ENCODE measurements at places on chromosomes 5 and 9.

GRCh38 chr5:171391996-171392577, 4.4 kb downstream of the NPM1 start:
- no peak for DNase-seq

DNA sequence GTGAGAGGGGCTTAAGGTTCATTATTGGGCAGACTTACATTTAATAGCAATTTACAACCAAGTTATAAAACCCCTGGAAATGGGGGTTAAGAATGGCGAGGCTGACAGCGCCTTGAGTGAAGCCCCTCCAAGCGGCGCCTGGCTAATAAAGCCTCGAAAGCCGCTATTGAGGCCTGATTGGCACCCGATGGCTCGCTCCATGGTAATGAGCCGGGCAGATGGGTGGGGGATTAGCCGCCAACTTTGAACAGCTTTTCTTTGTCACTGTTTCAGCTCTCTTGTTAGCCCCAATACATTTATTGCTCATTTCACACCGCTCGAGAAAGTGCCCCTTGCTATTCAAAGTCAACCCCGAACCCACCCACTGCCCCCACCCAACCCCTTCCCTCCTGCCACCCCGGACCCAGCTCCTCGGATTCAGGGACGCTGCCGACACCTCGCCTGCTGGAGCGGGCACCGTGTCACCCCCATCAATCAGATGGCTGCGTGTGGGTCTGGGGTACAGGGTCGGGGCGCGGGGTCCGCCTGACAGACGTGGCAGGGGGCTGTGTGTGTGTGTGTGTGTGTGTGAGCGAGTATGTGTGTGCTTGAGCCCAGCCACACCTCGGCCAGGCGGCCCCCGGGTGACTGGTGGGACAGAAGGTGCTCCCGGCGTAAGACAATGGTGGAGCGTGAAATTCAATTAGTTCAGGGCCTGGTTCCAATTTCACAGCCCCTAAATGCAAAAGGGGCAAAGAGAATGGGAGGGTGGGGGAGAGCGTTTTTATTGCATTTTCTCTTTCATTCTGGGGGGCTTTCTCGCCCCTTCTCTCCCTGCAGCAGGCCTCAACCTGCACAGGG, 34.2 kb downstream of the ASS1 start:
- DNase-seq, result no peak

GRCh38 chr9:89755821-89756220, 151.0 kb downstream of the GADD45G start:
- DNase-seq, result no peak

DNA sequence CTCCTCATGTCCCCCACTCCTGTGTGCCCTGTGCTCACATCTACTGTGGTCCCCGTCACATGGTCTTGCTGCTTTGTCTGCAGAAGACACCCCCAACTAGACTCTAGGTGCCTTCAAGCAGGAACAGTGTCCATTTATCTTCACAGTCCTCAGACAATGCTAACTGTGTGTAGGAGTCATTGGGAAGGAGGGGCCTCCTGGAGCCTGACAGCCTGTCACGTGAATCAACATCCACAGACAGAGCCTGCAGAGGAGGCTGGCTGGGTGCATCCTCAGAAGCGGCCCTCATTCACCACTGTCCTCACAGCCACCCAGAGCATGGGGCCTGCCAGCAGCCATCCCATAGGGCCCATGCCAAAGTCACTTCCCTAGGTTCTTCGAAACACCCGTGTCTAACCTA, 98.7 kb downstream of the MED10 start:
- no peak for DNase-seq

DNA sequence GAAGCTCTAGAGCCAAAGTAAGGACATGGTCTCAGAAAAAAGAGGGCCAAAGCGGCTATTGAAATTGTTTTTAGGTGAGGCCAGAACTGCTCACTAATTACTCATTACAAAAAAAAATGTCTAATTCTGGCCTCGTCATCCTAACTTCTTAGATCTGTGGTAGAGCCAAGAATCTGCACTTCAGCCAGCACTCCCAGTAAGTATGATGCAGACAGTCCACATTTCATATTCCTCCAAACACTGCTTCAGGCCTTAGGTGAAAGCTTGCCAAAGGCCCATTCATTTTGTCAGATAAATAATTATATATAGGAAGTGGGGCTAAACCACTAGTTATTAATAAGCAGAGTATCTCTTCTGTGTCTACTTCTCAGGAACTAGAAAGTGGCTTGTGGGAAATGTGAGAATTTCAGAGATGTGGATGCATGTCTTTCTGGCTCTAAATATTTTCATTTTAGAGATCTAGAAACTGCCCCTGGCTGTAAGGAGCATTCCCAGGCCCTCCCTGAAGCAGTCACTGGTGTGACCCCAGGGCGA, 554.0 kb downstream of the TLE4 start:
- DNase-seq, result no peak

DNA sequence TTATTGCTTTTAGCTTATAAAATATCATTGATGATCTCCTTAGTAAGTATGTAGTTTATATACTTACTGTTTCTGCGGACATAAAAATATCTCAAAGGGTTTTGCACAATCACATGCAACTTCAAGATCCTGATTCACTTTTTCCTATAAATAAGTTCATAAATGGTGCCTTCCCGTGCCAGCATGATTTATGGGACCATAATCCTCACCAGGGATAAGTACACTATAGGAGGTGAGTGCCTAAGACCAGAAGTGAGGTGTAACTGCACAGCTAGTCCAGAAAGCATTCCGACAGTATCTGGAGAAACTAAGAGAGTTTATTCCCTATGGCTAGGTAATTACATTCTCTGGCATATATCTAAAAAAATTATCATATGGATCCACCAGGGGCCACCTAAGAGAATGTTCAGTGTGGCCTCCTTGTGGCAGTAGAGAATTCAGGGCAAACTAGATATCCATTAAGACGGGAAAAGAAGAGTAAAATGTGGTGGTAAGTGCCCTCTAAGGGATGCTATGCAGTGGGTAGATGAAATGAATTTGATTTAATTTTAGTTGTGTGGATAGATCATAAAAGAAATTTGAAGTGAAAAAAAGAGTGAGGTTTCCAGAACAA, 402.5 kb upstream of the SLC24A2 start:
- no peak for DNase-seq

GRCh38 chr5:141510850-141511601, 22.1 kb downstream of the PCDHGC5 start:
- DNase-seq, result no peak

DNA sequence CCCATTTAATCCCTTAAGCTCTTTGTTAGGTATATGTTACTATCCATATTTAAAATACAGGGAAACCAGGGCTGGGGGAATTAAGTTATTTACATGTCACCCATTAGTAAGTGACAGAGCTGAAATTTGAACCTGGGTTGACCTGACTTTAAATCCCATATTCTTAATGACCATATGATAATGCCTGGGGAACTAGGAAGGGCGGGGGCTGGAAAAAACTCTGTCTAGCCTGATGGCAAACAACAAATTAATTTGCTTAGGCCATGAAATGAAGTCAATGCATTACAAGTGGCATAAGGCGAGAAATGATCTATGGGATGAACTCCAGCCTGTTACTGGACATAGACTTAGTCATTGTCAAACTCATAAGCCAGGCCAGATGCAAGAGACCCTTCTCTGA, 325.7 kb upstream of the WWC1 start:
- DNase-seq, result no peak

DNA sequence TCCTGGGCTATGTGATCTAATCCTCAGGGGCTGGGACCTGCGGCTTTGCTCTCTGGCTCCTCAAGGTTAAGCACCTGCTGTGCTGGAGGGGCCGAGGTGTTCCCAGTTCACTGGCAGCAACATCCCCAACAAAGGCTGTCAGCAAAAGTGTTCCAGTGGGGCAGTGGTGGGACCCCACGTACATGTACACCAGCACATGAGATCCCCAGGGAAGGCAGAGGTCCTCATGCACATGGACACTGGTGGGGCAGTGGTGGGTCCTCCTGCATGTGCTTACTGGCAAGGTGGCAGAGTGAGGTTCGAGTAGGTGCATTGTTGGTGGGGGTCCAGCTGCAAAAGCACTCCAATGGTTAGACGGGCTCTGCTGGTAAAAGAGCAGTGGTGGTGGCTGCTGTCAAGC, 255.6 kb upstream of the MPDZ start:
- DNase-seq, result no peak

DNA sequence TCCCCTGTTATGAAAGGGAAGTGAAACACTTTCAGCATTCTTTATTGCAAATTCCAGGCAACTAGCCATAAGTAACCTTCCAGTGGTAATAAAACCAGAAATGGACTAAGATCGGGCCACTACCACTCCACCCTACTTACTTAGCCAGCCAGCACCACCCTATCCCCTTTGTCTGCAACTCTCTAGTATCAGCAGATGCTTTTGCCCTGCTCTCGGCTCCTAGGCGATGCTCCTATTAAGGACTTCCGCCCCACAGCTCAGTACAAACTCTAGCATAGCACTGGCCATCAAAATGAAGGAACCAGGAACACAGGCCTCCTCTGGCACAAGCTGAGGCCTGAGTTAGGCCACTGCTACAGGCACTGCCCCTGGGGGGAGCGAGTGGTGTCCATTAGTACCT, 81.2 kb downstream of the GLDC start:
- no peak for DNase-seq

DNA sequence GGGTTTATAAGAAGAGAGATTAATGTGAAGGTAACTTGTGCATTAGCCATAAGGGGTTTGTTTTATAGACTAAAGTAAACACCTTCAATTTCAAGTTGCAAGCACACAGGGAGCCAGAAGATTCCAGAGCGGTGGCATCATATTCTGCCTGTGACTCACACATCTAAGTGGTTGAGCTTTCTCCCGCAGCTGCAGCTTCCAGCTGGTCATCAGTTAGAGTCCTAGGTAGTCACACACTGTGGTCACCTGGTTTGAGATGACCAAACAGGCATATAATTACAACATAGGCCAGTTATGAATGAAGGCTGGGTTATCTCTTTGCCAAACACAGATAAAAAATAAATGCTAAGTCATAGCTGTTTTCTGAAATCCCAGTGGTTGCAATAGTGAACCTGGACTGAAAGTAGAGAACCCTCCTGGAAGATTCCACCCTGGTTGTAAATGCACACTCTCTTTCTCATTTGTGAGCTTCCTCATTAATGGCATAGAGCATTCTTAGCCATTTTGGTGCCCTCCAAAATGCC, 171.3 kb downstream of the GDNF start:
- no peak for DNase-seq

DNA sequence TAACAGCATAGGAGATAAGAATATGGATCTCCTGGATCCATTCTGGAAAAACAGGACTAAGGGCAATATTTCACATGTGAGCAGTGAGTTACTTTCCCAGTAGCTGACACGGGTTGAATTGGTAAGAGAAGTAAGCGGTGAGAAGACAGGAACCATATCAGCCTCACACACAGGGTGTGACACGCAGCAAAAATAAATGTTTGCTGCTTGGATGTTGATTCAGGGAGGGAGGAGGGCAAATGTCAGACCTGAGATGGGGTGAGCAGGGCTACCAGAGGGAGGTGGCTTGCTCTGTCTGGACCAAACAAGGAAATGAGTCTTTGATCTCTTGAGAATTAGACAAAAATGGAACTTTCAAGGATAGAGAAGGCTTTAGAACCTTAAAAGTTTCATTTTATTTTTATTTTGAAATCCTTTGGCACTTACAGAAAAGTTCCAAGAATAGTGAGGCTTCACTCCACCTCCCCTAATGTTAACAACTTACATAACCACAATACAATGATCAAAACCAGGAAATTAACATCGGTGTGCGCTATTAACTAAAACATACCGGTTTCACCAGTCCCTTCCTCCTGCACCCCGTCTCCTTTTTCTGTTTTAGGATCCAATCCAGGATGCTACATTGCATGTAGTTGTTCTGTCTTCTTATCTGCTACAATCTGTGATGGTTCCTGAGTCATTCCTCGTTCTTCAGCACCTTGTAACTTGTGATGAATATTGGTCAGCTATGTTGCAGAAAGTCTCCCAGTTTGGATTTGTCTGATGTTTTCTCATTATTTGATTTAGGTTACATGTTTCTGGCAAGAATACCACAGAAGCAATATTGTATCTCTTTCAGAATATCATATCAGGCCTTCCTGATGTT, 20.5 kb upstream of the ARHGEF28 start:
- no peak for DNase-seq

- no peak for DNase-seq
Observed at GRCh38 chr5:107878661-107879060, 207.9 kb upstream of the EFNA5 start.

DNA sequence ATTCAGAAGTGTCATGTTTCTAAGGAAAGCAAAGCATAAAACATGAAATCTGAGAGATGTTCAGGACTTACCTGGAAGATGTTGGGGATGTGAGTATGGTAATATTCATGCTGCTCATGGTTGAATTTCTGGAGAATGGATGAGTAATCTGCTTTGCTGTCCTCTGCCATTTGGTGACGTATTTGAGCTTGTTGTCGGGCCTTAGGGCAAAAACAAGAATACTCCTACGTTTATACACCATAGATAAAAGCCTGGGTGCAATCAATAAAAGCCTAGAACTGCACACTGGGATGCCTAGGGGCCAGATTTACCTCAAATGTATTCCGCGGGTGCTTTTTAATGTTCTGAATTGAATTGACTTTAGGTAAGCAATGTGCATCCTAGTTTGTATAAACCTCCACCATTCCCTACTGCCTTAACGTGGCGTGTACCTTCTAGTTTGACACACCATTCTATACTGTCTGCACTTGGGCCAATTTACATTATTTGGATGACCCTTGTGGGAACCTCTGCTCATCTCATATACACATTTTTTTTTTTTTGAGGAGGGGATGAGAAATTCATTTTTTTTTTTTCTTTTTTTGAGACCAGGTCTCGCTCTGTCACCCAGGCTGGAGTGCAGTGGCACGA, 94.4 kb downstream of the USP20 start:
- DNase-seq, result no peak

GRCh38 chr5:108380531-108381349, 1.2 kb downstream of the FBXL17 start:
- DNase-seq, result peak; percentile 81

DNA sequence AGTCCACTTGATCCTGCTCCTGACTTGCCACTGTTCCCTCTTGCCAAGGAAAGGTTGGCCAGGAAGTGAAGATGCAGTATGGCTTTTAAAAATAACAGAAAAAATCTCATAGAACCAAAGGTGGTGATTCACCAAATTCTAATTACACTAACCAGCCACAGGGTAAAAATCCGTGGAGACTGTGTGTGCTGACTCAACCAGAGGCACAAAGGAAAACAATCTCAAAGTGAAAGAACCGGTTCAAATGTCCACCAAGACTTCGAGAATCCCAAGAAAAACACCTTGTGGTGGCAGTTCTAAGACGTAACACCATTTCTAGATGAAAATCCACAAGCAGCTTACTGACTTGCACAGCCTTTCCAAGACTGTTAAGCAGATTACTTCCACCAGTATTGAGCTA, 279.1 kb downstream of the TLE1 start:
- DNase-seq, result no peak

- no peak for DNase-seq
Observed at GRCh38 chr5:156846914-156847313, 3.2 kb upstream of the PPP1R2B start.

DNA sequence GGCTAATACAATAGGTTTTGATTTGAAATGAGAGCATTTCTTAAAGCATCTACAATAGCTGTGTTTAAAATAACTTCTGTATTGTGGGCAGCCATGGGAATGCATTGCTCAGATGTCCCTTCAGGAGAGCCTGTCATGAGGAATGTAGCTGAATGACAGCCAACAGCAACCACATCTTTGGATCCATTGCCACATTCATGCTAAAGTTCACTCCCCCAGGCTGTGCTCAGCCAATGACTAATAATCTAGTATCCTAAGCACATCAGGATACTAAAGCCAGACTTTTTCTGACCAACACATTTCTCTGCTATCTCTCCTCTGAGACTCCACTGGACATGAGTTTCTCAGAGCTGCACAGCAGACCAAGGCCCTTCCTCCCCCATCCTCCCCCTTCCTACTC, 45.5 kb downstream of the HTR1A start:
- no peak for DNase-seq

GRCh38 chr5:147369742-147370374, 135.0 kb downstream of the STK32A start:
- DNase-seq, result no peak

Data from stimulated activated naive B cell treated with anti-CD40 and anti-IgM and Interleukin-4, amounts not matched to agents 10 μg/mL and 1 μg/mL and 100 μg/mL, for 72 hours (primary cell).